ENCODE measurements at places on chromosomes 2 and 18. TPM values are rescaled to one million over a fixed set of nuclear protein-coding genes. Genes with fewer than 3 reads are reported as not detected.

- DNase-seq = no peak
Observed at GRCh38 chr2:164882276-164882675, 40.7 kb upstream of the COBLL1 start.

- no peak for DNase-seq
Observed at GRCh38 chr2:56713161-56713676, 529.4 kb downstream of the CCDC85A start.

DNA sequence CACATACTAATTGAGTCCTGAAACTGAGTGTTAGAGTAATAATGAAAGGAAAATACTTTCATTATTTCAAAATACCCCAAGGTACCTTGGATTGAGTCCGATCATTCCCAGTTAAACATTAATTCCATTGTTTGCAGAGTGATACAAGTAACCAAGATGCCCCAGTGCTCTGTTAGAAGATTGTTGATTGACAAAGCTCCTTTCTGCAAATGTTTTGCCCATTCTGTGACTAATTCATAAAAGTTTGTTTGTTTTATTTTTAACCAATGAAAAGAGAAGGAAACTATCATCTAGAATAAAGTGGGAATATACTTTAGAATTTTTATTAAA is 124.0 kb downstream of the GULP1 start:
- DNase-seq = no peak

ZNF521 gene
- 5.3 TPM for total RNA-seq

TCF4 gene
- 189 TPM for total RNA-seq

RTP5 gene
- not detected for total RNA-seq

- DNase-seq = no peak
Observed at GRCh38 chr2:158060835-158061435, 40.7 kb upstream of the UPP2 start.

- DNase-seq = no peak
Observed at GRCh38 chr2:66901344-66901743, 466.4 kb downstream of the MEIS1 start.

All from type B pancreatic cell (in vitro differentiated cells).